ENCODE measurements at places on chromosomes 4 and X. TPM values are rescaled to one million over a fixed set of nuclear protein-coding genes. Genes with fewer than 3 reads are reported as not detected.

DNA sequence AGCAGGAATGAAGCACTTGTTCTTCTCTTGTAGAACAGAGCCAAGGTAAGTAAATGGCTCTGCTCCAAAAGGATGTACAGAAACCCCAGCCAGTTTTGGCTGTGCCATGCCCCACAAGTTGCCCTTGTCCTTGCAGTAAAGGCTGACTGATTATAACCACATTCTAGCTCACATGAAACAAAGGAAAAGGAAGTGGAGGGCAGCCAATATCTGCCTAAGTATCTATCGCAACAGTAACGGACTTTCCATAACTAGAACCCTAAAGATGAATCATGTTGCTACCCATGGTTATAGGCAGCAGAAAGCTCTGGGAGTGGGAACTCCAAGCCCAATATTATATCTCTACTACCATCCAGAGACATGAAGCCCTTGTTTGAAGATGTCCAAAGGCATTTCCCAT, 95.7 kb downstream of the COMMD8 start:
- no peak for DNase-seq

DNA sequence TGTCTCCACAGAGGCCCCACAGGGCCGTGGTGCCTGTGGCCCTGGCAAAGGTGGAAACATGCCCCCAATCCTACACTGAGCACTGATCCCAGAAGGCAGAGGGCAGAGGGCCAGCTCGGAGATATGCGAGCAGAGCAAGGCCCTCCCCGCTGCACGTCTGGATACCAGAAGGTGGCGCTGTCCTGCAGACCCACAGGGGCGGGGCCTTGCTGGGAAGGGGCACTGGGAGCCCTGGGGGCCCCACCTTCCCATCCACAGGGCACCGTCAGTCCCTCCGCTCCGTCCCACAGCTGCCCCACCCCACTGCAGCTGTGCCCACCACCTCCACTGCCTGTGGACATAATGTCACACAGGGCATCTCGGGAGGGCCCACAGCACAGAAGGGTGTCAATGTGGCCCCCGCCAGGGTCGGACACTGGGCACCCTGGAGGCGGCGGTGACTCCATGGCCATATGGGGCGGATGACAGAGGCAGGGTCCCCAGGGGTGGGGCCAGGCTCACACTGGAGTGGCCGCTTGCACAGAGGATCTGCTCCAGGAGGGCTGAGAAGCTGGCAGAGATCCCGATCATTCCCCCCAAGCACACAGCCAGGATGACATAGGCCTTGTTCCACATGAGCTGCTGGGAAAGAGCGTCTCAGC, 4.8 kb downstream of the SLC49A3 start:
- DNase-seq: no peak

GRCh38 chr4:2243681-2244380, 1.9 kb upstream of the HAUS3 start:
- no peak for DNase-seq

DNA sequence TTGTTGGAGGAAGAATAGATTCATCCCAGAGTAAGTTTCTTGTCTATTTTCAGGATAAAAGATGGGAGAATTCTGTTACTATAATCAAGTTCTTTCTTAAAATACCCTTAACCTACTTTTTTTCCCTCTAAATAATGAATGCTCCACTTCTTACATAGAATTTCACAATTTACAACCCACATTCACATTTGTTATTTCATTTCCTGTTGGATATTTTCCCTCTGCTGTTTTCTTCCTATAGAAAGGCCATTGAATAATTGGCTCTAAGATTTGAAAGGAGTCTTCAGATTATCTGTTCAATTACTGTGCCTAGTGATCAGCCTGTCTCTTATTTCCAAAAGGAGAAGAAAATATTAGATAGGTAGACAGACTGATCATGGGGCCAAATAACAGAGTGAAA, 79.7 kb downstream of the CPE start:
- DNase-seq: no peak

GRCh38 chr4:169263791-169264392, 6.9 kb downstream of the SH3RF1 start:
- no peak for DNase-seq

GRCh38 chr4:59102311-59102710, 1992.1 kb upstream of the IGFBP7 start:
- no peak for DNase-seq

GRCh38 chr4:164204434-164204833, 549.5 kb upstream of the SMIM31 start:
- DNase-seq: no peak

P2RY4 gene
- 0.23 TPM for total RNA-seq

Data from esophagus muscularis mucosa (tissue), 4 donors.